EL (cell line): ENCODE measurements at places on chromosomes 13 and 19.

DNA sequence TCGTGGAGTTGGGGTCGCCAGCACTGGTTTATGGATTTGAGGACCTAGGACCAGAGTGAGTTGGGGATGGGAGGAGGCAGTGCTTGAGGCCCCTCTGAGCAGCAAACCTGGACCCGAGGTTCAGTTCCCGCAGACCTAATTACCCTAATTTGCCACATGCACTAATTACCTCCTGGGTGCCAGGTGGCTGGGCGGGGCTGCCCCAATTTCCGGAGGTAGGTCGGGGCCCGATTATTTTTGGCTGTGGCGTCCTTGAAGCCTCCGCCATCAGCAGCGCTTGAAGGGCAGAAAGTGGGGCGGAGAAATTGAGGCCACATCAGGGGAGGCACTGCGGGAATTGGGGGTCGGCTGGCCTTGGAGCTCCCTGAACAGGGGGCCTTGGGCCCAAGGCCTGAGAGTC, 5.9 kb upstream of the HOMER3 start:
- no peak for DNase-seq

DNA sequence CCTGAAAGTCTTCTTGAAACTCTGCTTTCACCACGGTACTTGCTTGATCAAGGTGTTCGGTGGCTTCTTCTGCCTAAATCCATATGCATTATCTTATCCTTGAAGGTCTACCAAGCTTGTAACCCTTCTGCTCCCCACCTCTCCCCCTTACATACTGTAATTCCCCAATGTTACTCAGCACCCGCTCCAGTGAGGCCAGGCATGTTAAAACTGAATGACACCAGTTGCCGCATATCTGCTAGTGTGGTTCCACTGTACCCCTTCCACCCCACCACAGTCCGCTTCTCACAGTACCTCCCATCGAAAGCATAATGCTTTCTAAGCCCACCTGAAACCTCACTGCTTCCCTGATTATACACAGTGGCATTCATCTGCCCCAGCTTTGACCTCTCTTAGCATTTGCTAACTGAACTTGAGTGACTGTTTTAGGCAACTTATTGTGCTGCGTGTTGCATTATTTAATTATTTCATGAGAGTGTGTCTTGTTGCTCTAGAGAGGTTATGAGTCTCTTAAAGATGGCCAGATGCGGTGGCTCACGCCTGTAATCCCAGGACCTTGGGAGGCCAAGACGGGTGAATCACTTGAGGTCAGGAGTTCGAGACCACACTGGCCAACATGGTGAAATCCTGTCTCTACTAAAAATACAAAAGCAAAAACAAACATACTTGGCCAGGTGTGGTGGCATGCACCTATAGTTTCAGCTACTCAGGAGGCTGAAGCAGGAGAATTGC, 87.6 kb upstream of the MBNL2 start:
- DNase-seq = peak; percentile 29

DNA sequence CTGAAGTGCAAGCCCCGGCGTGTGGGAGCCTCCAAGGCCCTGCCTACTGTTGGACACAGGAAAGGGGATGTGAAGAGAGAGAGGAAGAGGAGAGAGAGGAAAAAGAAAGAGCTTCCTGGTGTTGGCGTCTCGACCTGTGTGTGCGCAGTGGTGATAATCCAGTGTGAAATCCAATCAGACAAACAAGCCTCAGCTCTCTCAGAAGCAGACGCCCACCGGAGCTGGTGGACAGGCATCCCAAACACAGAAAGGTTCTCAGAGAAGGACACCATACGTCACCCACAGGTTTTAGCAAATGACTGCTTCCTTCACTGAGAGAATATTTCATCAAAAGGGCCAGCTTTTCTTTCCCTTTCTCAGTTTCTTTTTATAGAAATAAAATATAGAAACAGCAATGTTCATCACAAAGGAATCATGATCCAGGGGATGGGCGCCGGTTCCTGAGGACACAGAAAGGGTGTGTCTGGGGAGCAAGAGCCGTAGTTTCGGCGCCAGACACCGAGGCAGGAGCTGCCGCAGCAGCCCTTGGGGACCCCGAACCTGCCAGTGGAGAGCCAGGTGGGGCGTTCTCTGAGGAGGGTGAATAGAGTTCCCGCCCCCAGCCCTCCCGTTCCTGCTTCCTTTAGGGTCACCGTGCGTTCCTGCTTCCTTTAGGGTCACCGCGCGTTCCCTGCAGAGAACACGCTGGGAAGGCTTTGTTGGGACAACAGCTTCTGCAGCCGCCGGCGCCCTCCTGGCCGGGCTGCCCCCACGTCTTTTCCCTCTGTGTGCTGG, 145.8 kb upstream of the SOX1 start:
- no peak for DNase-seq

DNA sequence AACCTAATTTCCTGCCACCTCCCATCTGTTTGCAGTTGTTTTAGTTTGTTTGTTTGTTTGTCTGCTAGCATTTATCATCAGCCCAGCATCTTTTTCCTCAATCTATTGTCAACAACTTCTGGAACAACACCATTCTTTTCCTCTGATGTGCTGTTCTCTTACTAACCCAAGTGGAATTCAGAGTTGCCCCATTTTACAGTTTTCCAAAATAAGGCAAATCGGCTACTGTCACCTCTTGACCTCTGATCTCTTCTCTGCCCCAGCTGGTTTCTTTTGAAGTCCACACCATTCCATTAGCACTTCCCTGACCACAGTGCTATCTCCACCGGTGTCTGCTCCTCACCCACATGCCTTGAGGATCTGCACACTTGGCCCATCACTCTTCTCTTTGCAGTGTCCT, 102.4 kb downstream of the EFNB2 start:
- peak; percentile 11 for DNase-seq

DNA sequence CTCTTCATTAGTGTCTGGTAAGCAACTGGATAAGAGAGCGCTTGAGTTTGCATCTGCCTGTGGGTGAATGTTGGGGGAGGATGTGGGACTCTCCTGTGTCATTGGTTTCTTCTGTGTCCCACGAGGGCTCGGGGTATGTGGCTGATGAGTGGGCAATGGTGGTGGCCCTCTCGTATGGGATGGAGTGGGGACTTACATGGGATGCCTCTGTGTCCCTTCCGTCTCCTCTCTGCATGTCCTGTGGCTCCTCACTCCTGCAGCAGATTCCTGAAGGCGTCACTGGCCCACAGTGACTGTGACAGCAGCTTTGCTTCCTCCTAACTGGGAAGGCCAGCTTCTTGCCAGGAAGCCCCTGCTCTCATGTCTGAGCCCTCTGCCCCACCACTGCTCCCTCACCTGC, 2.6 kb upstream of the LRP3 start:
- no peak for DNase-seq

GRCh38 chr13:106562301-106562700, 5.6 kb downstream of the ARGLU1 start:
- no peak for DNase-seq

DNA sequence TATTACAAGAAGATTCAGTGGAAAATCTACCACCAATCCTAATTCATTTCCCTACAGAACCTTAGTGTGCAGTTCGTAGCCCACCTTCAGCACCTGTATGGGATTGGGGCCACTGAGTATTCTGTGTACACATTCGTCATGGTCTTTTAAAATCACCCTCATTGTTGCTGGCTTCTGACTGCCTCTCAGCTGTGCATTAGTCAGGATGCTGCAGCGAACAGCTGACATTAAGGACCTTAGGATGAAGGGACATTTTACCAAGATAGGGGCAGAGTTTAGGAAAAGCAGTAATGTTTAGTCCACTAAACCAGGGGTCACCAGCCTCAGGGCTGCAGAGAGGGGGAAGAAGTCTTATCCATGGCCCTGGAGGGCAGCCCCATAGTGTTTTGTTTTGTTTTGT, 176.5 kb downstream of the COL4A1 start:
- DNase-seq = no peak

- no peak for DNase-seq
Measured at GRCh38 chr13:23105051-23105450, 75.7 kb upstream of the SGCG start.

DNA sequence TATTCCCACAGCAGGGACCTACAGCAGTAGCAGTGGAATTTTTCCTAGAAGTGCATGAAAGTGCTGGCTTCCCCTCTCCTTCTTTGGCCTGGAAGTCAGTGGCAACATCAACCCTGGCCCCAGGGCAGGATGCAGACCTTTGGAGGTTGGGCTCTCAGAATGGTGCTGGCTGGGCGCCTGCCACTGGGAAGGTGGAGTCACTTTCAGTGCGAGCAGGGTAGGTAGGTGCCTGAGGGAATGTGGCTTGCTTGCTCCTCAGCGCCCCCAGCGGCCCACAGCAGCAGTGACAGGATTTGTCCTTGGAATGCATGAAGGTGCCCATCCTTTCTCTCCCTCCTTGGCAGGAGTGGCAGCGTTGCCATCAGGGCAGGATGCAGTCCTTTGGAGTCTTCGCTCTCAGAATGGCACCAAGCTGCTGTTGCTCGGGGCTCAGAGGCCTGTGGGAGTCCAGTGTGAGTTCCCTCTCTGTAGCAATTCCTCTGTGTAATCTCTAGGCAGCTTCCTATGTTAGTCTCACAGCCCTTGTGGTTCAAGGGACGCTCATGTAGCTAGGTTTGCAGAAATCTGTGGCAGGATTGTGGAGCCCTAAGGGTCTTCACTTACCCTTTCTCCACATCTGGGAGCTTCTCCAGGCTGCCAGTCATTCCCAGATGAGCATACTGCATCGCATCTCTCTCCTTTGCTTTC, 354.4 kb upstream of the DACH1 start:
- DNase-seq = peak; percentile 47

GRCh38 chr19:19493841-19494546, 21.4 kb downstream of the TSSK6 start:
- DNase-seq = no peak

GRCh38 chr19:46410205-46411087, 2.9 kb downstream of the CCDC8 start:
- no peak for DNase-seq

GRCh38 chr19:16198370-16198651, 600 bp downstream of the AP1M1 start:
- no peak for DNase-seq

GRCh38 chr13:97258801-97259200, 36.7 kb downstream of the MBNL2 start:
- DNase-seq = peak; percentile 71

- DNase-seq = no peak
Measured at GRCh38 chr13:97953376-97953970, at the start of gene IPO5. IPO5 (plus strand) TSS chr13:97953675; CDS start chr13:97976697, 23,022 bp downstream.

- DNase-seq = no peak
Measured at GRCh38 chr13:57653229-57653989, 21.9 kb downstream of the PCDH17 start.

GRCh38 chr13:28045861-28046260, 54.5 kb downstream of the FLT3 start:
- DNase-seq = no peak

DNA sequence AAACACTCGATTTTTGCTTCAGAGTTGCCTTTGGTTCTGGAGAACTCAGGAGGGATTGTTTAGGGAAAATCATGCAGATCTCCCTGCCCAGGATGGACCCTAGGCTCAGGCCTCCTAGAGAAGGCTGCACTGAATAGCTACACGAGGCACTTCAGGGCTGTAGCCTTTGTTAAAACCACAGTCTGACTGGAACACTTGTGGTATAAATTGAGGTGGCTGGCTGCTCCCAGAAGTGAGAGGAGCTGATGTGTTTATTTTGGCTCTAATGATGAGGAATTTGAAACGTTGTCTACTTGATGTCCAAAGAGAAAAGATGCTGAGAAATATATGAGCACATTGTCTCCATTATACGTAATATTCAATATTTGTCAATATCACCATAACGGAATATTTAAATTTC, 762.1 kb upstream of the ARGLU1 start:
- DNase-seq = no peak

DNA sequence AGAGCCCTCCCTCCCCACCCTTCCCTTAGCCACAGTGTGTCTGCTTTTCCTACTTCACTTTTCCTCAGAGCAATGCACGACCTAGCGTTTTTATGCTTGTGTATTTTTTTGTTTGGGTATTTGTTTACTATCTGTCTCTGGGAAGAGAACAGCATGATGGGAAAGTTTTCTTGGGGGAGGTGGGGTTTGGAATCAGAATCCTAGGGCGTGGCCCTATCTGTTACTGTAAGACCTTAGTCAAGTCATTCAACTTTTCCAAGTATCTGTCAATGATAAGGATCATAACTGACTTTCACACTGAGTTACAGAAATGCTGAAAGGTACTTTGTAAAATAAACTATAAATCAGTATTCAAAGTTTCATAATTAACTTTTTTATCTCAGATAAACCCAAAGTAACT, 146.3 kb upstream of the WASF3 start:
- no peak for DNase-seq

- peak; percentile 40 for DNase-seq
Measured at GRCh38 chr19:13024126-13024950, 29.1 kb downstream of the NFIX start.

DNA sequence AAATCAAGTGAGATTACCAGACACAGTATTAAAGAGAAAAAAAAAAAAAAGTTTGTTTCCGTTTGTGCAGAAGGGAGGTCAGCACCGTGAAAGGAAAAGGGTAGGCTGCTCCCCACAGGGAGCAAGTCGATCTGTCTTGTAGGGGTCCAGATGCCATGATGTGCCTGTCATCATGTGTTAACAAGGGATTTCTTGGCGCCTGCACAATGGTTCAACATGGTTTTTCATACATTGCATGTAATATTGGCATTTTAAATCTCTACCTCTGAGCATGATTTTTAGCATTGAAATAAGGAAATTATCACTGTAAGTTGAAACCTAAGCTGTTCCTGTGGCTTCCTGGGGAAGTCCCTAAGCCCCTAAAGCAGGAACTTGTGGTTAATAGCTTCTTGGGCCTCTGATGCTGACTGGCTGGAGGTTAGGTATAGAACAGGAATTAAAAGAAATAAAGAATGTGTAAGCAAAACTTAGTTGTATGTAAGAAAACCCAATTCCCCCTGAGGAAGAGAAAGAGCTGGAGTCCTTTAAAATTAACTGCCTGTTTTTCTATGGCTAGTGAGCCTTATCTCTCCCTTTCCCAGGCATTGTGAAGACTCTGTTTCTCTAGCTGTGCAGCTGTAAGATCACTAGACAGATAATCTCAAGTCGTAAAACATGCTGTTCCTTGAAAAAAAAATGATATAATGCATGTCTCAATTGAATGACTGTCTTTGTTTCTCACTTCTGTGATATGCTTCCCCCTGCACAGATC, 7.4 kb upstream of the FCGBP start:
- DNase-seq = peak; percentile 47

GRCh38 chr13:73952648-73953047, 181.6 kb downstream of the KLF12 start:
- peak; percentile 40 for DNase-seq

DNA sequence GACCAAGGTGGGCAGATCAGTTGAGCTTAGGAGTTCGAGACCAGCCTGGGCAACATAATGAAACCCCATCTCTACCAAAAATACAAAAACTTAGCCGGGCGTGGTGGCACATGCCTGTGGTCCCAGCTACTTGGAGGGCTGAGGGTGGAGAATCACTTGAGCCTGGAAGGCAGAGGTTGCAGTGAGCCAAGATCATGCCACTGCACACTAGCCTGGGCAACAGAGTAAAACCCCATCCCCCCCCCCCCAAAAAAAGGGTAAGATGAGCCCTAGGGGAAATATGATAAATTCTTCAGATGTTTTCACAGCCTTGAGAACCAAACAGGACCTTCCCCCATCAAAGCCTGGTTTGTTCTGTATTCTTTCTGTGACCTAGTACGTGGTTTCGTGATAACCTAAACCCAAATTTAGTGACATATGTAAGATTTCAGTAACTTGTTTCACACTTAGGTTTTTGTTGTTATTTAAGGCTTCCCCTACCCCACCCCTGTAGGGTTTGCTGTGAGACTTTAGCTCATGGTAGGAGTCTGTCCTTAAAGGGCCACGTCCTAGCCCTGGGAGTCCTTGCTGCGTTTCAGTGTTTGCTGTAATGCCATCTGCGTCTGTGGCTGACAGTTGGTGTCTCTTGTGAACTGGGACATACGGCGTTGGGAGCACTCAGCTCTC, 49.6 kb downstream of the MYO9B start:
- peak; percentile 61 for DNase-seq

- DNase-seq = no peak
Measured at GRCh38 chr13:71876648-71877255, 9.7 kb upstream of the DACH1 start.

GRCh38 chr19:15048885-15049541, at the start of gene CASP14:
CASP14 (plus strand) TSS chr19:15049480; CDS start chr19:15052252, 2,772 bp downstream.
- DNase-seq = no peak
